ENCODE measurements at places on chromosomes 13 and 19. TPM values are rescaled to one million over a fixed set of nuclear protein-coding genes. Genes with fewer than 3 reads are reported as not detected.

- no peak for DNase-seq
Observed at GRCh38 chr13:40982772-40983171, 36.3 kb downstream of the ELF1 start.

GRCh38 chr19:41863209-41863931 is 3.3 kb downstream of the RPS19 start:
- DNase-seq = no peak

DNA sequence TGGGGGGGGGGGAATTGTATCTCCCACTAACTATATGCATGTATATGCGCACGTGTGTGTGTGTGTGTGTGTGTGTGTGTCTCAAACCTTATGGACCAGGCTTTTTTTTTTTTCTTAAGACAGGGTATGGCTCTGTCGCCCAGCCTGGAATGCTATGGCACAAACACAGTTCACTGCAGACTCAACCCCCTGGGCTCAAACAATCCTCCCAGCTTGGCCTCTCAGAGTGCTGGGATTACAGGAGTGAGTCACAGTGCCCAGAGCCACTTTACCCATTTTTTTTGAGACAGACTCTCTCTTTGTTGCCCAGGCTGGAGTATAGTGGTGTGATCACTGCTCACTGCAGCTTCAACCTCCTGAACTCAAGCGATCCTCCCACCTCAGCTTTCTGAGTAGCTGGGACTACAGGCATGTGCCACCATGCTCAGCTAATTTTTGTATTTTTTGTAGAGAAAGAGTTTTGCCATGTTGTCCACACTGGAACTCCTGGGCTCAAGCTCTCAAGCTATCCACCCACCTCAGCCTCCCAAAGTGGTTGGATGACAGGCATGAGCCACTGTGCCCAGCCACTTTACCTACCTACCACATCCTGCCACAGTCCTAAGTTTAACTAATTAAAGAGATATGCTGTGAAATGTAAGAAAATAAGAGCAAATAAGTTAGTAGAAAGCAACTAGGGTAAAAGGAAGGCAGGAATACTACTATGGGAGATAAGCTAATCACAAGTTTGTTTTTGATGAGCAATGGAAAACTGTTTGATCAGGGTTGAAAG is 2.4 kb downstream of the ZMYM5 start:
- no peak for DNase-seq

GRCh38 chr13:85536706-85537105 is 262.5 kb downstream of the SLITRK6 start:
- DNase-seq = no peak

DNA sequence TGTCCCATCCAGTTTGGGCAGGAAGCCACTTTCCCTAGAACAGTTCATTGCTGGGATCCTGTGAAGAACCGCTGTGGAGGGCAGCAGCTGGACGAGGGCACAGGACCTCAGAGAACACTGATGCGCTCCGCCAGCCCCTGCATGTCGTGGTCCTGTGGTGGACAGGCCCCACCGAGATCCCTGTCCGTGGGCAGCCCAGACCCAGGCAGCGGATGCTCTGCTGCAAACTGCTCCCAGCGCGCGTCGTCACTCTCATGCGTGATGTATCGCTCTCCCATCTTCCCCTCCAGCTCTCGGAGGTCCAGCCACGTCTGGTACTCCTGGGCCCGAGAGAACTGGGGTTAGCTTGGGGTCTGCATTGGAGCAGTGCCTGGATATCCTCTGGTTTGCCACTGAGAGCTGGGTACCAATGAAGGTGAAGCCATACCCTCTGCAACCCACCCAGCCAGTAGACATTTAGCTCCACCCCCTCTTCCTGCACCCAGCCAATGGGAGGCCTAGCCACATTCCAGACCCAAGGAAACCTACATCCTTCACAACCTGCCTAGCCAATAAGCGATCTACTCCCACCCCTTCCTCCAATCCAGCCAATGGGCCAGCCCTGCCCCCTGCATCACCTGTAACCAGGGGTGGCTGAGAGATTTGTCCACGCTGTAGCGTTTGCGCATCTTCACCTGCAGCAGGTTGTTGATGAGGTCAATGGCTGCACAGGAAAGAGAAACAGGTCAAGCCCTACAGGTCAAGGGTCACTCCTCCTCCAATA is 13.6 kb upstream of the DACT3 start:
- DNase-seq = no peak

GRCh38 chr19:41860419-41861115 is 512 bp downstream of the RPS19 start:
- no peak for DNase-seq

- no peak for DNase-seq
Observed at GRCh38 chr13:77298426-77298825, 28.5 kb downstream of the MYCBP2 start.

- DNase-seq = no peak
Observed at GRCh38 chr19:8208119-8208921, 850 bp upstream of the CERS4 start.

DNA sequence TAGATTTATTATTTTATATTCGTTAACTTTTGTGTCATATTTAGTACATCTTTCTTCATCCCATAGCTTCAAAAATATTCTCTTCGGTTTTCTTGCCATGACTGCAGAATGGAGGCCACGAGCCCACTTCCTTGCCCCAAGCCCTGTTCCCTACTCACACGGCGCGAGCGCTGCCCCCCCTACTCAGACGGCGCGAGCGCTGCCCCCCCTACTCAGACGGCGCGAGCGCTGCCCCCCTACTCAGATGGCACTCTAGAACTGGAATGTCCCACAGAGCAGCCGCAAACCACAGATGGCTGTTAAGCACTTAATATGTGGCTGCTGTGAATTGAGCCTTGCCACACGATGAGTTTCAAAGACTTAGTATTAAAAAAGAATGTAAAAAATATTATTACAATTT is 102.2 kb upstream of the PEG3 start:
- DNase-seq = no peak

DNA sequence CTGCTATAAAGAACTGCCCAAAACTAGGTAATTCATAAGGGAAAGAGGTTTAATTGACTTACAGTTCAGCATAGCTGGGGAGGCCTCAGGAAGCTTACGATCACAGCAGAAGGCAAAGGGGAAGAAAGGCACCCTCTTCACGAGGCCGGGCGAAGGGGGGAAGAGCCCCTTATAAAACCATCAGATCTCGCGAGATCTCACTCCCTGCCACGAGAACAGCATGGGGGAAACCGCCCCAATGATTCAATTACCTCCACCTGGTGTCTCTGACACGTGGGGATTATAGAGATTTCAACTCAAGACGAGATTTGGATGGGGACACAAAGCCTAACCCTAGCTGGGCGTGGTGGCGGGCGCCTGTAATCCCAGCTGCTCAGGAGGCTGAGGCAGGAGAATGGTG is 42.8 kb downstream of the SLC6A16 start:
- no peak for DNase-seq

DNA sequence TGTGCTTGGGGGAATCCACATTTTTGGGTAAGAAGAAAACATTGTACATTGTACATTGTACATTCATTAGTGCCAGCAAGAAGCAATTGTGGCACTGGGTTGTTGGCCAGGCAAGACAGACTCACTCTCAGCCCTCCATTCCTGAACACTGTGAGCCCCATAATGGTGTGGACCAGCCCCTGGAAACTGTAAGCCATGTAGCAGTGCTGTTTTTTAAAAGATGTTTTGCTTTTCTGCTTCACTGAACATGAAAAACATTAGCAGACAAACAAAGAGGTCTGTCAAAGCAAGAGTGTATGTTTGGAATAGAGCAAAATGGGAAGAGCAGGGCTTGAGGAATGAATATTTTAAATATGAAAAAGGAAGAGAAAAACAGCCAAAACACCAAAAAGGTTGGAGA is 39.1 kb upstream of the IL17D start:
- no peak for DNase-seq

DNA sequence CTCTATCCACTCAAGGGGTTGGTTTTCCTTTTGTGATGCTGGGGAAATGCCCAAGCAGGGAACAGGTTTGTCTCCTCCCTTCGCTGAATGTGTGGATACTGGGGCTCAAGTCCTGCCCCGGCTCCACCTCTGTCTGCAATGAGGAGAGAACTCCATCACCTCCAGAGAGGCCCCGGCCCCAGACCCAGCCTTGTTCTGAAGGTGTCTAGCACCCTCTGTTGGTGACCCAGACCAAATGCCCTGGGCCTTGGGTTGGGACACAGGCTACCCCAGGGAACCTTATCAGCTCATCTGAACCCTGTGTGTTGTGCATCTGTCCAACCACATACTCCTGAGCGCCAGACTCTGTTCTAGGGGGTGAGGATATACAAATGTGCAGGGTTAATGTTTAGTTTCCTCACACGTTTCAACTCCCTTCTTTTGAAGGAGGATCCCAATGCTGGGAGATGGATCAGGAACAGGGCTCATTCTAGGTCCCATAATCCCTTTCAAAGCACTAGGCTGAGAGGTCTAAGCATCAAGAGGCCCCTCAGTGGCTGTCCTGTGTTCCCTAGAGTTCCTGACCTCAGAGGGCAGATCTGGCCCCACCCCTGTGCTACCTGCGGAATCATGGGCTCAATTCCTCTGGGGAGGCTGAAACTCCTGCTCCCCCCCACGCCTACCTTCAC is 112.5 kb upstream of the SLC7A1 start:
- DNase-seq = no peak

The ZNF71 gene
- 4.8 TPM for polyA plus RNA-seq

The C19orf18 gene
- polyA plus RNA-seq = 0.48 TPM

The ZNF497 gene
- polyA plus RNA-seq = 0.72 TPM

The ZNF665 gene
- 2.7 TPM for polyA plus RNA-seq

The C19orf12 gene
- polyA plus RNA-seq = 10.9 TPM

The RNF17 gene
- not detected for polyA plus RNA-seq

The SIAH3 gene
- 0.19 TPM for polyA plus RNA-seq

The SARS2 gene
- 19.2 TPM for polyA plus RNA-seq

Data from keratinocyte (primary cell).